Activated CD8-positive, alpha-beta memory T cell treated with anti-CD3 and anti-CD28 coated beads for 4 hours (primary cell): ENCODE measurements at places on chromosomes 7 and 10.

- DNase-seq: no peak
Observed at GRCh38 chr10:24574578-24575155, 149.0 kb downstream of the ARHGAP21 start.

DNA sequence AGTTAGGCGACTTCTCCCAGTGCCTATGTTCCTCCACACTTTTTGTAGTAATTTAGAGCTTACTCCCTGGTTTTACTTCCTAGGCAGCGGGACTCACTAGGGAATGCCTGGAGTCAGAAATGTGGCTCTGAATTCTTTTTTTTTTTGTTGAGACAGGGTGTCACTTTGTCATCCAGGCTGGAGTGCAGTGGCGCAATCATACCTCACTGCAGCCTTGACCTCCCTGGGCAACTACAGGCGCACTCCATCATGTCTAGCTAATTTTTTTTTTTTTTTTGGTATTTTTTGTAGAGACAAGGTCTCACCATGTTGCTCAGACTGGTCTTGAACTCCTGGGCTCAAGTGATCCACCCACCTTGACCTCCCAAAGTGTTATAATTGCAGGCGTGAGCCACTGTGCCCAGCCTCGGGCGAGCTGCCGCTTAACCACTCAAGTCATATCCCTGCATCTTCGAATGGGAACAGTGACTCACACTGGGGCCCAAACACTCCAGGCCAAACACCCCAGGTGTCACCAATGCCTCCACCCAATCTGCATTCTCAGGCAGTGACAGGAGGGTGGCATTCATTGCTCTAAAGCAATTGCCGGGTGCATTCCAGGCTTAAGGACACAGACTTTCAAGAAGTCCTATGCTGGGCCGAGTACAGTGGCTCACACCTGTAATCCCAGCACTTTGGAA lies 19.6 kb downstream of the RGS10 start:
- no peak for DNase-seq

DNA sequence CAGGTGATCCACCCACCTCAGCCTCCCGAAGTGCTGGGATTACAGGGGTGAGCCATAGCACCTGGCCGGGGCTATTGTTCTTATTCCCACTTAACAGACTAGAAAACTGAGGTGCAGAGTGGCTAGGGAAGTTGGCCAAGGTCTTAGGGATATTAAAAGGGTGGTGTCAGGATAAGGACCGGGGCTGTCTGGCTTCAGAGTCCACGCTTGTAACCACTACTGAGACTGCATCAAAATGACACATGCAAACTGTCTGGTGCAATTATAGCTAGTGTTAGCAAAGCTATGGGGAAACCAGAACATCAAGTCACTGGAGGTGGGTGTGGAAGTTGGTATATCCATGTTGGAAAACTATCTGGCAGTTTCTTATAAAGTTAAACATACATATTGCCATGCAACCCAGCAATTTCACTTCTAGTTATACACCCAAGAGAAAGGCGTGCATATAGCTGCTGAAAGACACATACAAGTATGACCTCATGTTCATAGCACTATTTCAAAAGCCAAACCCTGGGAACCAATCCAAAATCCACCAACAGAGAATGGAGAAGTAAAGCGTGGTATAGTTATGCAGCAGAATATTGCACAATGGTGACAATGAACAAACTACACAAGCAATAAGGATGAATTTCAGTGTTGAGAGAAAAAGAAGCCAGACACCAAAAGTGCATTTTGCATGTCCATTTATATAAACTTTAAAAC lies 33.9 kb upstream of the EEPD1 start:
- DNase-seq: no peak

- no peak for DNase-seq
Observed at GRCh38 chr10:118035354-118036005, 11.3 kb downstream of the RAB11FIP2 start.

DNA sequence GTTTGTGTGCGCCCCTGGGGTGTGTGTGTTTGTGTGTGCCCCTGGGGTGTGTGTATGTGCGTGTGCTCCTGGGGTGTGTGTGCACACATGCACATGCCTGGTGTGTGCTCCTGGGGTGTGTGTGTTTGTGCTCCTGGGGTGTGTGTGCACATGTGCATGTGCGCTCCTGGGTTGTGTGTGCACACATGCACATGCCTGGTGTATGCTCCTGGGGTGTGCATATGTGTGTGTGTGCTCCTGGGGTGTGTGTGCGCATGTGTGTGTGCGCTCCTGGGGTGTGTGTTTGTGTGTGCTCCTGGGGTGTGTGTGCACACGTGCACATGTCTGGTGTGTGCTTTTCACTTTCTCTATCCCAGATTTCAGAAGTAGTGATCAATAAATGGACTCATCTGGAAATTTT lies 321.0 kb downstream of the WDR37 start:
- no peak for DNase-seq

- DNase-seq: no peak
Observed at GRCh38 chr7:117269417-117269816, 53.4 kb downstream of the WNT2 start.

DNA sequence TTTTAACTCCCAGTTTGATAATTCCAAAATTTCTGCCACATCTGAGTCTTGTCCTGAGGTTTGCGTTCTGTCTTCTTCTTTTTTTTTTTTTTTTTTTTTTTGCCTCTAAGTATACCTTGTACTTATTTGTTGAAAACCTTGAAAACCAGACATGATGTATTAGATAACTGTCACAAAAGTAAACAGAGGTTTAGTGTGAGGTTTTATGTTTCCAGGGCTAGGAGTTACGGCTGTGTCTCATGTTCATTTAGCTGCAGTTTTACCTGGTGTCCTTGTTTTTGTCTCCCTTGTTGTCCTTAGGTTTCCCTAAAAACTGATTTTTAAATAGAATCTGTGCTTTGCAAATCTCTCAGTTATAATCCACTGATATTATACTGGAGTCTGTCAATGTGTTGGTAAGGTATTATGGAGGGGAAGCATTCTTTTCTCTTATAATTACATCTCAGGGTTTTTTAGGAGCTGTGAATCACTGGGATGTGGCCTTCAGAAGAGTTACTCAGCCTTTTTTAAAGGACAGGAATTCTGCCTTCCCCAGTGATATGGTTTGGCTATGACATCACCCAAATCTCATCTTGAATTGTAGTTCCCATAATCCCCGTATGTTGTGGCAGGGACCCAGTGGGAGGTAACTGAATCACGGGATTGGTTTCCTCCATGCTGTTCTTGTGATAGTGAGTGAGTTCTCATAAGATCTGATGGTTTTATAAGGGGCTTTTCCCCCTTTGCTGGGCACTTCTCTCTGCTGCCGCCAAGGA lies 95.0 kb downstream of the CDCA7L start:
- DNase-seq: no peak

DNA sequence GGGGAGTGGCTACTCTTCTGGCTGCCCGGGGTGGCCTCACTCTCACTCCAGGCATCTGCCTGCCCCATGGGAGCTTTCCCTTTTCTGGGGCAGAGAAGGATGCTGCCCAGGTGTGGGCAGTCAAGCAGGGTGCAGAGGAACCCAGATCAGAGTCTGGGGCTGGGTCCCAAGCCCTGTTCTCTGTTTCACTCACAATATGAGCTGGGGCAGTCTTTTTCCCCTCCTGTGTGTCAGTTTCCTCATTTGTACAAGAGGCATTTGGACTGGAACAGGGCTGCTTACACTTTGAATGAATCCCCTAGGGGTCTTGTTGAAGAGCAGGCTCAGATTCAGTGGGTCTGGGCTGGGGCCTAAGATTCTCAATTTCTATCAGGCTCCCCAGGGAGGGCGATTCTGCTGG lies 38.4 kb upstream of the AQP1 start:
- no peak for DNase-seq

DNA sequence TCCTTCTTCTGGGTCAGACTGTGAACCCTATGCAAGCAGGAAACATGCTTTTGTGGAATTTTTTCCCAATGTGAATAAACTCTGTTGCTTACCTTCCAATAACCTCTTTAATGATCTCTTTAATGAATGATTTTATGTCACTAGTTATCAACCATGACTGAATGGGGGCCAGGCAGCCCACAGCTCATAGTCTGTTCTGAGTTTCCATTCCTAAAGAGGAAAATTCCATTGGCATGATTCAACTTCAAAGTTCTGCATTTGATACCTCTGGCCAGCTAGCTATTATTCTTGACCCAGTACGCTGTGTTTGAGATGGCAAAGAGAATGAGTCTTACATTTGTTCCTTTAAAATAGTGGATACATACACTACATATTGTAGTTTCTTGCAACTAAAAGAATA lies 867.8 kb upstream of the CELF2 start:
- no peak for DNase-seq

DNA sequence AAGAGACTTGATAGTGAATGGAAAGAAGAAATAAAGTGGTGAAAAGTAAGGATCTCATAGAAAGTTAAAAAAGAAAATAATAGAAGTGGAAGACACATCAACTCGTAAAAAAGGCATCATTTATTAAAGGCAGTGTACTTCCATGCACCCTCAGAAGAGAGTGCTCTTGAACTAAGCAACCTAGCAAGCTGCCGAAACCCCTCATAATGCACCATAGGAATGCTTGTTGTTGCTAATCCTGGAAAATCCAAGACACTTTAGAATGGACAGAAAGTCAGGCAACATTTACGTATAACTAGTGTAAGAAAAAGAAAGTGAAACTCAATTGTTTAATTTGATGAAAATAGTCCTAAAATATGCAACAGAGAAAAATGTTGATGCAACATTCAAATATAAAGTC lies 12.8 kb downstream of the TFPI2 start:
- no peak for DNase-seq

- no peak for DNase-seq
Observed at GRCh38 chr10:1103551-1103950, 47.4 kb downstream of the WDR37 start.

DNA sequence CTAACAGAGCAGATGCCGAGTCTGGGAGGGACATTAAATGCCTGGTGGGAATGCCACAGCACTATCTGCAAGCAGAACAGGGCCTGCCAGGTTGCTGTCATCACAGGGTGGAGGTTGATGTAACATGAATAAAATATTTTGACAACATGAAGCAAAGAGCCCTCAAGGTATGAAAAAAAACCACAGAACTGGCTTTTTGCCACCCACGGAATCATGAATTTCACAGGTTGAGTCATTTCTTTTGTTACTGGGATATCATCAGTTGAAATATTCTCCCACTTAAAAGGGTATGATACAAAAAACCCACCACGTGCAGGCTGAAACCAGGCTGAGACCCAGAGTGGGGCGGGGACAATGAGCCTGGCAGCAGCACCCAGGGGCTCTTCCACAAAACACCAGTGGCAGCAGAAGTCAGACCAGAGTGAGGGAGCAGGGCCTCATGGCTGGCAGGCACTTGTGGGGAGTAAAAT lies 220.1 kb downstream of the TNS3 start:
- DNase-seq: no peak

- no peak for DNase-seq
Observed at GRCh38 chr10:5987747-5988146, 10.4 kb upstream of the IL15RA start.

- DNase-seq: no peak
Observed at GRCh38 chr7:80870813-80871212, 48.0 kb downstream of the SEMA3C start.

- DNase-seq: no peak
Observed at GRCh38 chr7:134209322-134210015, 82.3 kb downstream of the LRGUK start.

DNA sequence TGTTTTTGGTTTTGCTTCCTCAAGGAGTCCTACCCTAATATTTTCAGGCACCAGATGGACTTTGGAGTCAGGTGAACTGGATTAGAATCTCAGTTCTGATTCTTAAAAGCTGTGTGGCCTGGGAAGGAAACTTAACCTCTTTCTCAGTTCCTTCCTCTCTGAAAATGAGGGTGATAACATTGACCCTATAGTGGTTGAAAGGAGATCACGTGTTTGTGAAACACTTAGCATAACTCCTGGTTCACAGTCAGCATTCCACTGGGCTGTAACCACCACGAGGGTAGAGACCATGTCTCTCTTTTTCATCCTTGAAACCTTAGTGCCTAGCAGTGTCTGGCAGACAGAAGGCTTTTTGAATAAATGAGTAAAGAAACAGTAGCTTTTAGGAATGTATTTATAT lies 16.7 kb downstream of the LSMEM1 start:
- no peak for DNase-seq

- DNase-seq: no peak
Observed at GRCh38 chr10:31620226-31621151, 301.5 kb downstream of the ZEB1 start.

- DNase-seq: no peak
Observed at GRCh38 chr7:23404546-23405239, 65.6 kb downstream of the IGF2BP3 start.

GRCh38 chr7:46812101-46812675 lies 769.7 kb downstream of the TNS3 start:
- DNase-seq: no peak

GRCh38 chr10:112139176-112139575 lies 44.4 kb downstream of the GPAM start:
- no peak for DNase-seq

DNA sequence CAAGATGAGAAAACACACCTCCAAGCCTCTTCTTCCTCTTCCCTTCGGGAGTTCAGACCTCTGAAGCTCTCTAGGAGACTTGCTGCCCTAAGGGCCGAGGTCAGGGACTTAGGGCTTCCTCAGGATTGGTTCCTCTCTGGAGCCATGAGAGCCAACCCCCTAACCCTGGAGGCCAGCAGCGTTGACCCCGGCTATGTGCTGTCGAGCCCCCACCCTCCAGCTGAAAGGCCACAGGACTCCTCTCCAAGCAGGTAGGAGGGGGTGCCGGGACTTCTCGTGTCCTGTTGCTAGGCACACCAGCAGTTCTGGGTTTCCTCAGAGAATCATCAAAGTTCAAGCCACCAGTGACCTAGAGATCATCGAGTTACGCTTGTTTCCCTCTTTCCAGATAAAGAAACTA lies 87.4 kb downstream of the ARHGAP22 start:
- DNase-seq: no peak

DNA sequence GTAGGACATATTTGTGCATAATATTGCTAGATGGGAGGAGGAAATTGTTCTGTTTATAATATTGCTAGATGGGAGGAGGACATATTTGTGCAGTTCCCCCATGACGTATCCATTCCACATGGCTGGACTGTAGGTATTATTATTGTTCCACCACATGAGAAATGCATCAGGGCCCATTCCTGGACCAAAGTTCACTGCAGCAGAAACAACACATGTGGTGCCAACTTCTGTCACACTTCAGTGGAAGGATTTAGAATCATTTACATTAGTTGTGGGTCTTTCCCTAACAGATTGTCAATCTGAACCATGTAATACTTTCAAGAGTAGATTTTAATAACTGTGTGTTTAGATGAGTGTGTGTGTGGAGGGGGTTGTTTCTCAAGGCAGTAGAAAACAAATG lies 32.7 kb upstream of the MACC1 start:
- no peak for DNase-seq

GRCh38 chr7:47556511-47557180 lies 25.3 kb downstream of the TNS3 start:
- DNase-seq: no peak

GRCh38 chr7:156236936-156237599 lies 403.5 kb upstream of the RNF32 start:
- DNase-seq: no peak

DNA sequence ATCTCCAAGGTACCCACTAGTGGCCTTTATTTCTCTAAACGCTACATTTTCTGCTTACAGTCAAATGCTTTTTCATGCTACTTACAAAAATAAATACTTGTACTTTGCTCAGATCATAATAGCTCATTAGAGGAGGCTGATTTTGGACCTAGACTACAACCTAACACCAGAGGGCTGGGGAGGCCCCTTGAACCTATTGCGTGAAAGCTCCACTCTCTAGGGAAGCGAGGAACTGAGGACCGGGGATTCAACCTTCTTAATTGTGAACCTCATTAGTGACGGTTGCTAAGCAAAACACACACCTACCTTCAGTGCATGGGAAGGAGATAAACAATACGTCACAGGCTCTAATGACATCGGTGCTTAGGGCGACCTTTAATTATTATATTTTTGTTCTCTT lies 92.1 kb downstream of the EBF3 start:
- DNase-seq: no peak

GRCh38 chr10:124092860-124093773 lies at the start of gene CHST15:
Gene CHST15 (minus strand): TSS chr10:124093598. CDS start chr10:124046212, 47,386 bp downstream.
- no peak for DNase-seq
